Gastroesophageal sphincter (tissue), 4 donors: ENCODE measurements at places on chromosomes 3 and 15. TPM values are rescaled to one million over a fixed set of nuclear protein-coding genes. Genes with fewer than 3 reads are reported as not detected.

DNA sequence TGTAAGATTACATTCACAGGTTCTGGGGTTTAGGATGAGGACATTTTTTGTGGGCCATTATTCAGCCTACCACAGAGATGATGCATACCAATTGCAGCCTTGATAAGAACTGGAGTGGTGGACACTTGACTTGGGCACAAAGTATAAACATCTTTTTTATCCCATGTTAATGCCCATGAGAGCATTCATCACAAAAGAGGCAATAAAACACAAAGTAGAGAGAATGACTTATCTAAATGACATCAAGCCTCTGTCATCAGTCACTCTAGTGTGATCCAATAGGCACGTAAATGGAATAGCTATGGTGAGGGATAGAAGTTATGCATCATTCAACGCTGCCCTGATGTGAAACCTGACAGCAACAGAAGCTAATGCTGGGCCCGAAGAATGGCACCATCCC lies 25.8 kb downstream of the VEPH1 start:
- ATAC-seq = no peak

GRCh38 chr15:94019062-94019461 lies 212.3 kb upstream of the MCTP2 start:
- ATAC-seq = no peak

- no peak for ATAC-seq
These were observed 16.5 kb downstream of the TPM1 start for GRCh38 chr15:63059075-63059474.

DNA sequence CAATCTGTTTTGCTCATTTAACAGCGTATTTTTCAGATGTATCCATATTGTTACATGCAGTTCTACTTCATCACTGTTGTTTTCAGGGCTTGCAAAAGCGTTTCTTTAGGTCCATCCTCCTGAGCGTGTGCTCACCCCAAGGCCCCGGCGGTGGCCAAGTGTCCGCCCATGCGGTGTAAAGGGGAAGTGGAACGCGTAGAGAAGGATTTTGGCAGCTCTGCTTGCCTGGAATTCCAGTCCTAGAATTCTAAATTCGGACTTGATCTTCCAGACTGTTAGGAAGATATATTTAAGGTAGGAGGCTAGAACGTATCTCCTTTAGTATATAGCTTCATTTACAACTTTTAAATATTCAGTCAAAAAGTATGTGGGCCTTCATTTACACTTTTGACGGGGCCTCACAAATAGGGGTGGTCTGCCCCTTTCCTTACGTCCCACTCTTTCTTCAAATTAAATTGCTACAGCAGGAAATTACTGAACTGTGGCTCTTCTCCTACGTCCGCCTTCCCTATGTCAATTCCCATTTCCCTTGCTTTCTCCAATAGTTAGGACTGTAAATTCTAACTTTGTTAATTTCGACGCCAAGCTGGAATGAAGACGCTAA lies 609 bp upstream of the TBC1D23 start:
- peak; percentile 56 for ATAC-seq

PP2D1 gene
- not detected for total RNA-seq

GRCh38 chr3:9590282-9590791 lies 36.7 kb upstream of the LHFPL4 start:
- no peak for ATAC-seq

TRPM1 gene
- not detected for total RNA-seq

- no peak for ATAC-seq
These were observed 82.7 kb downstream of the TLE3 start for GRCh38 chr15:70014860-70015490.

DNA sequence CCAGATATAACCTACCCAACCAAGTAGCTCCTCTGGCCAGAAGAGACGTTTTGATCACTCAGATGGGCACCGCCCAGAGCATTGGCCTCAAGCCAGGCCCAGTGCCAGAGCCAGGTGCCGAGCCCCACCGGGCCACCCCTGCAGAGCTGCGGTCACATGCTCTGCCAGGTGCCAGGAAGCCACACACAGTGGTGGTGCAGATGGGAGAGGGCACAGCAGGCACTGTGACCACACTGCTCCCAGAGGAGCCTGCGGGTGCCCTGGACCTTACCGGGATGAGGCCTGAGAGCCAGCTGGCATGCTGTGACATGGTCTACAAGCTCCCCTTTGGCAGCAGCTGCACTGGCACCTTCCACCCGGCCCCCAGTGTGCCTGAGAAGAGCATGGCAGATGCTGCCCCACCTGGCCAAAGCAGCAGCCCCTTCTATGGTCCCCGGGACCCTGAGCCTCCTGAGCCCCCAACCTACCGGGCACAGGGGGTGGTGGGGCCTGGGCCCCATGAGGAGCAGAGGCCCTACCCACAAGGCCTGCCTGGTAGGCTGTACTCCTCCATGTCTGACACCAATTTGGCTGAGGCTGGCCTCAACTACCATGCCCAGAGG lies 19.1 kb upstream of the APEH start:
- no peak for ATAC-seq

DNA sequence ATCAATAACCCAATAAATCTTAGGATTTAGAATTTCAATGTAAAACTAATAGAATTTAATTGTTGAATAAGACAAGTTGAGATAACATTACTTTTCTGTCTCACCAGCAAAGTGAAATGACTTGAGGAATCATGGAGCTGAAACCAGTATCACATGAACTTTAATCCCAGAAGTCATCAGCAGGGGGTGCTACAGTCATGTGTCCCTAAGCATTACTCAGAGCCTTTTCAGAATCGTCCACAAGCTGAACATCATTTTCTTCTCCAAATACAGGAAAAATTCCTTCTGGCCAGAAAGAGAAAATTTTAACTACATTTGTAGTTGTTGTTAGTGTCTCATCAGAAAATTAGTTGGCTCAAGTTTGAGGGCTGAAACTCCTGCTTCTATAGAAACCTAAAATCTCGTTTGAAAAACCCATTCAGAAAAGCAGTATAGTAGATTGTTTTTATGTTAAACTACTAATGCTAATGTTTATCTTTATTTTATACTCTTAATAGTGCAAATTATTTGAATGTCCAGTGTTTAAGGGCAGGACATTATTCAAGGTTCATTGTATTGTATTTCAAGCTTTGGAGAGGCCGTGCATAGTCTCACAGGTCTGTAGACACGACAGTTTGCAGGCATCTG lies 384.1 kb downstream of the PLOD2 start:
- no peak for ATAC-seq

DNA sequence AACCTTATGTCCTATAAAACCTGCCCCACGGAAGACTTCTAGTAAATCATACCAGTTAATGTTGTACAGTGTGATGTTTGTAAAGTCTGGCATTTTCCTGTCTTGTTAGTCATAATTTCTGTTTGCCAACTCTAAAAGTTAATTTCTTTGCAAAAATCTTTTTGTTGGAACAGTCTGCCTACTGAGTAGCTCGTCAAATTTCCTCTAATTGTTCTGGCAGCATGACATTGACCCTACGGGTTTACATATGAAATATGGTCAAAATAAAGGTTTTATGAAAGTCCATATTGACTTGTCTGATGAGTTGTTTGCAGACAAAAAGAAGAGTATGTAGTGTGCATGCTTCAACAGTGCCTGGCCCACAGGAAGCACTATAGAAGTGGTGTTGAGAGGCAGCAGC lies 79.8 kb upstream of the SOX2 start:
- ATAC-seq = no peak

- ATAC-seq = no peak
These were observed 41.7 kb downstream of the GPR176 start for GRCh38 chr15:39878406-39878785.

- ATAC-seq = no peak
These were observed 29.2 kb upstream of the IGDCC4 start for GRCh38 chr15:65451989-65452388.

DNA sequence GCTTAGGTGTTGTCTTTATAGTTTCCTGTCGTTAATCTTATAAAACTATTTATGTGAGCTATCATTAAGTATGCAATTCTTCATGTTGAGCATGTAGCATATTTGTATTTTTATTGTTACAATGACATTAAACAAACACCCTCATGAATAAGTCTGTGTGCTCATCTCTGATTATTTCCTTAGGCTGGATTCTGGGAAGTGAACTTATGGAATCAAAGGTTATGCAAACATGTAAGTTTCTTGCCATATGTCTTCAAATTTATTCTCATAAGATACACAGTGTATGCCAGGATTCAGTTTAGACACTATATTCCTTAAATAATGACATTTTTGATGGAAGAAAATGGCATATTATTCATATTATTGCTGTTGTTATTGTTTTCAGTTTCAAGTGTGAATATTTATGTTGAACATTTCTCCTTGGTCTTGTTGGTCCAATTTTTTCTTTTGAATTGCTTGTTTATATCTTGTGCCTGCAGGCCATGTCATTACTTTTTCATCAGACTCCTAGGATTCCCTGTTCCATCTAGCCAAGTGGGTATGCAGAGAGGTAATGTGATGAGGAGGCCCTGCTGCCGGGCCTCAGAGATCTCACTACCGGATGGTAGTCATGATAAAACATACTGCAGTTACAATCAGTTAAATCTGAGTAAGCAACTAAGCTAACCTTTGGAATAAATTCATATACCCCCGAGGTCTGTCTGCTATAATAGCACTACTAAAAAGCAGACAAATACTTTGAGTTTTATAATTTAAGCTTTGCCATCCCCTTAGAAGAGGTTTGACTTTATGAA lies 684.3 kb upstream of the SGO1 start:
- no peak for ATAC-seq

- ATAC-seq = no peak
These were observed 205.8 kb upstream of the EOMES start for GRCh38 chr3:27927882-27928281.

RETNLB gene
- total RNA-seq = not detected

- no peak for ATAC-seq
These were observed 20.7 kb upstream of the SNRPA1 start for GRCh38 chr15:101315736-101316135.

DNA sequence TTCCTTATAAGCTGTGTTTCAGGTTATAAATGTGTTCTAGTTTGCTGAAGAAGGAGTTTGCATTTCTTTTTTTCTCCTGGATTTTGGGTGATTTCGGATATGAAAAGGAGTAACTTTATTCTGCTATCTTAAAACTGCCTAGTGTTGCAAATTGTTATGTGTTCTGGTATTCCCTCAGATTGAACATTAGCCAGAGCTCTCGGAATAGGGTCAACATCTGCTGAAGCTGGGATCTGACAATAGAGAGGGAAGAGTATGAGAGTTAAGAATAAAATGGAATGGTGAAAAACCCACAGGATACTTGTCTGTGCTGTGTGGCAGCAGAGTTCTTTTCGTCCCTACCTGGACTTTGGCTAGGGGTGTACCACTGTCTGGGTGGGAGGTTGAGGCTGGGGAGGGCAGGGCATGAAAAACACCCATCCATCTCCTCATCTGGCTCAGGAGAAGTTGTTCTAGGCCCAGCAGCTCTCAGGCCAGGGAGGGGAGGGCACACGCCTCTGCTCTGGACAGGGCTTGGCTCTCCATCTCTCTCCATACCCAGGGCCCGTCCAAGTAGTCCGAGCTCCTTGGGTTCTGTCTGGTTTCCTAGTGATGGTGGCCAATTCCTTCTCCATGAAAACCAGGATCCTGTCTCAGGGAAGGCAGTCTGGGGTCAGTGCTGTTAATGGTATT lies 13.2 kb downstream of the SPSB4 start:
- ATAC-seq = no peak

DNA sequence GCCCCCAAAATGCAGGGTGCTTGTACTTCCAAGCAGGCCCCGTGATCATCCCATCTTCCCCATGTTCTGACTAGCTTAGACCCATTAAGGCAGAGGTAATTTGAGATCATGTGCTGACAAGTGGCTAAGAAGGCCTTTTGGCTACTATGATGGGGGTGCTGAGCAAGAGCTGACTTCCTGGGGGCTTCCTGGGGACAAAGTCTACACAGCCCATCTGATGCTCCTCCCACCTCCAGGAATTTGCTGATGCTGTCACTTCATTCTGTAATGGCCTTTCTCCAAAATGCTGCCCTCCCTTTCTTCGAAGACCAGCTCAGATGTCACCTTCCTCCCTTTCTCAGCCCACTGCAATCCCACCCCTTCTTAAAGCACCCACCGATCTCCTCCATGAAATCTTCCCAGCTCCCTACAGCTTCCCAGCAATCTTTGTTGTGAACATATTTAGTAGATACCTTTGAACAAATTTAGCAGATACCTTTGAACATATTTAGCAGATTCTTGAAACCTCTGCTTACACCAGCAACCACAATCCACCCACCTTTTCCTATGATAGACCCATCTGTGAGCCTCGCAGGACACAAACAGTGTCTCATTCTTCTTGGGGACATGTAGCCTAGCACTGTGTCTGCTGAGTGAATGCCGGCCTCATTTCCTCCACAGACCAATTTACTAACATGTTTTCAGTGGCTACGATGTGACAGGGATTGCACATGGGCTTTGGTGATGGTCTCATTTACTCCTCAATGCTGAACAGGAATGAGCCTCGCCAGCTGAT lies 223.3 kb downstream of the EPHB1 start:
- ATAC-seq = no peak

CHSY1 gene
- total RNA-seq = 21.5 TPM

LRRC31 gene
- total RNA-seq = not detected

DNA sequence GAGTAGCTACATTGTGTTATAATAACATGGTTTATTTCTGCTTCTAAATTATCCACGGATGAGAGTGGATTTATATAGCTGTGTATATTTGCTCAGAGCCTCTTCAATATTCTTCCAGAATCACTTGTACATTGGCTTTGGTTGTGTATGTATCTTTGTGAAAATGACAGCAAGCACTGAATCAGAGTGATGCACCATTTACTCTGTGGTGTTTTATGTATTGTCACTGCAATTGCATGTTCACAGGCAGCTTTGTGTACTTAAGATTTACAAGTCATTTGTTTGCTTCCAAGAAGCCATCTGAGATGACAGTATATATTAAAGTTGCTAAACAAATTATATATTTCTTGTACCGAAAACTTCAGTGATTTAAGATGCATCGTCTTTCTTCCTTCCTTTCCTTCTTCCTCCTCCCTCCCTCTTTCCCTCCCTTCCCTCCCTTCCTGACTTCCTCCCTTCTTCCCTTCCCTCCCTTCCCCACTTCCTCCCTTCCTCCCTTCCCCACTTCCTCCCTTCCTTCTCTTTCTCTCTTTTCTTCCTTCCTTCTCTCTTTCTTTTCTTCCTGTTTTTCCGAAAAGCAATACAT lies 362.3 kb upstream of the GOLIM4 start:
- ATAC-seq = no peak

GRCh38 chr3:10764259-10765051 lies 51.6 kb upstream of the SLC6A11 start:
- no peak for ATAC-seq

RAD51 gene
- total RNA-seq = not detected

SLC24A5 gene
- total RNA-seq = not detected

DNA sequence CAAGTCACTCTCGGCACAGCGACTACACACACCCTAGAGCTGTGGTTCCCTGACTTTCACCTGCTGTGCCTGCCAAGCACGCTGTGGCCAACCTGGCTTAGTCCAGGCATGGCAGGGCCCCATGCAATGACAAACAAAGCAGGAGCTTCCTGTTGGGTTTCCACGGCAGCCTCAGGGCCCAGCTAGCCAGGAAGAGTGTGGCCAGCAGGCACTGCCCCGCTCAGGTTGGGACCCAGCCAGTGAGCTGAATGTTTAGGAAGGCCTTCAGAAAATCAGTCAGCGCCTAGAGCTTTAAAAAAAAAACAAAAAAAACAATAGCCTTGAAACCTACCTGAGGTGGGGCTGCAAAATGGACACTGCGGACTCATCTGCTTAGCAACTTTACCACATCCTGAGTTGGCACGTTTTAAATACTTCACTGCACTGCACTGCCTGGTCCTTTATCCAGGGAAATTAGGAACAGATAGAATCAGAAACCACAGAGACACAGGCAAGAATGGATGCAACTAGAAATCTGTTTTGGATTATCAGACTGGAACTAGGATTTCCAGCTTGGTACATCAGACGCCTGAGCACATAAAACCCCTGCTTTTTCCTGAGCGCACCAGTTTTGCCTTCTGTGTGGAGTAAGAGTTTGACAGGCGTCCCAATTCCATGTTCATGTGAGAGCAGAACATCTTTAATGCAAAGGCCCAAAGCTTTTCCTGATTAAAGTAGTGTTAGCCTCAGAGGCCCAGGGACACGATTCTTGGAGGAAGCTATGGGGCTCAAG lies 36.2 kb upstream of the LDHAL6B start:
- ATAC-seq = peak; percentile 48
